ENCODE measurements at places on chromosomes 2 and 18. TPM values are rescaled to one million over a fixed set of nuclear protein-coding genes. Genes with fewer than 3 reads are reported as not detected.

GRCh38 chr2:172437419-172438341, 10.3 kb downstream of the ITGA6 start:
- peak; percentile 45 for DNase-seq

GRCh38 chr2:38074764-38075506, 1.0 kb downstream of the CYP1B1 start:
- no peak for DNase-seq

DNA sequence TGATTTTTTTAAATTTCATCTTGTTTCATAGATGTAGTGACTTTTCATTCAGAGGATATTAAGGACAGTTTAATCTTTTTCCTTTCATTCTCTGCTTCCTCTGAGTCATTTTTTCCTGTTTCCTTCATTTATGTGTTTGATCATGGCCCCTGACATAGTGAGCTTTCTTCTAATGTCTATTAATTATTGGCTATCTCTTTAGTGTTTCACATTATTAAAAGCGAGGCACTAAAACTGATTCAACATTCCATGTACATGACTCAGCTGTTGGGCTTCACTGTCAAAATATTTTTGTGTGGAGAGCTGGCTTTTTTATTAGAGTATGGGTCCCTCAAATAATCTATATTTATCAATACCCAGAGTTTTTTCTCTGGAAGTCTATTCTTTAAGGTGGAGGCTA, 125.8 kb downstream of the THSD7B start:
- no peak for DNase-seq

DNA sequence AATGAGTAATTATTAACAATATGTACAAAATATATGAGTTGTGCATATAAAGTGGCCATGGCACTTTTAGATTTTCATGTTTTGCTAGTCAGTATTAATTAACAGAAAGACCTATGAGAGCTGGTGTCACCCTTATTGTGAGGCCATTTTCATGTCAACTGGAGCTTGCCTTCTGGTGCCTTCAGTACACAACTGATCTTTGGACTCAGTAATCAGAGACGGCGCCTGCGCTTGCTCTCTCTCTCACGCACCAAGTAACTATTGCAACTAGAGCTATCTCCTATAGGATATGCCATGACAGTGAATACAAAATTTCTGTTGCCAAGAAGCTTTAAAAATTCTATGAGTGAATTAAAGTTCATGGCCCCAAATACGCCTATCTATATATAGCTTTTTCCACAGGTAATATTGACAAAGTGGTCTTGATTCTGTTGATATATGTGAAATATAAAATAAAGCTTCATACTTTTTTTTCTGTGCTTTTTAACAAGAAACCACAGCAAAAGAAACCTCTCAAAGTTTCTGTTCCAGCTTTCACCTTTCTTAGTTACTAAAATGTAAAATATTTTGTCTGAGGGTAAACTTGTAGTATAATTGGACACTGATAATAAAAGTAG, 2.9 kb downstream of the SERTAD2 start:
- no peak for DNase-seq

The SLC14A1 gene
- polyA plus RNA-seq: 3.6 TPM
